Activated CD4-positive, alpha-beta T cell treated with anti-CD3 and anti-CD28 coated beads, Interleukin-2, amount 10 ng/mL, durations not matched to agents 7 days and 5 days (primary cell): ENCODE measurements at places on chromosomes 13 and 19. TPM values are rescaled to one million over a fixed set of nuclear protein-coding genes. Genes with fewer than 3 reads are reported as not detected.

DNA sequence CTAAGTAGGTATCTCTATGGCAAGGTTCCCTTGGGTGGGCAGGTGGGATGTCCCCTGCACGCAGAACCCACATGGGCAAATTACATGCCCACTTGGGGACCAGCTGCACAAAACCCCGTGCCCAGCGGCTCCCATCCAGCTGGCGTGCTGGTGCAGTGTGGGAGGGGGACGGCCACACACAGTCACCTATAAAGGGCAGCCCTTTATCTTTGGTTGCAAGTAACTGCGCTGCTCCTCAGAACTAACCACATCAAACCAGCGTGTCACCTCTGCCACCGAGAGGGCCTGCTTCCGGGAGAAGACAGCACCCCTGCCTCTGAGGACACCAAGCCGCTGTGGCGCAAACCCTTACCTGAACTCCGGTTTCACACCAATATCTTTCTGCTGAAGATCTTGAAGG is 32.2 kb downstream of the ANKRD27 start:
- peak overlapping the region; percentile 80 for H3K27ac ChIP-seq
- DNase-seq = peak; percentile 88
- H3K36me3 ChIP-seq = peaks cover 67% of the 10 kb centered on the region
- H3K27me3 ChIP-seq = no peaks in the 10 kb centered on the region
- peaks cover 43% of the 10 kb centered on the region for H3K4me1 ChIP-seq

CYP2S1 gene
- total RNA-seq = 0.27 TPM

SIGLEC10 gene
- total RNA-seq = 0.72 TPM

GRCh38 chr13:84705982-84706710 is 823.9 kb upstream of the SLITRK1 start:
- DNase-seq = no peak
- no peaks in the 10 kb centered on the region for H3K4me1 ChIP-seq
- no peaks in the 10 kb centered on the region for H3K36me3 ChIP-seq
- no peak overlapping the region for H3K4me3 ChIP-seq
